H54 (cell line): ENCODE measurements at places on chromosomes 12 and 14.

- no peak for DNase-seq
Observed at GRCh38 chr12:119685375-119685774, 17.4 kb downstream of the PRKAB1 start.

- DNase-seq: no peak
Observed at GRCh38 chr12:72622556-72622955, 350.4 kb downstream of the TRHDE start.

DNA sequence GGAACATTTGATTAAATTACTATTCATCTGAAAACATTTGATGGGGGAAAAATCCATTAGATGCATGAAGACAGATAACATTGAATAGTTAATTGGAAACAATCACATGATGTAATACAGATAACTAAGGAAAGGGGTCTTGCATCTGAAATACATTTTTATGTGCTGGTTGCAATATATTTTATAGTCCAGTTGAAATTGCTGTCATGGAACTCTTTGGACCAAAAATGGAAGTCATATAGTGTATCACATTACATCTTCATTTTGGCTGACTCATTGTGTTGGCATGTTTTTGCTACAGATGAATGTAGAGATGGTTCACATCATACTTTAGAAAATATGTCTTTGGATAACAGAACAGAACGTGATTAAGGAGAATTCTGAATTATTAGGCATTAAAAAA lies 43.0 kb upstream of the GNPNAT1 start:
- no peak for DNase-seq

DNA sequence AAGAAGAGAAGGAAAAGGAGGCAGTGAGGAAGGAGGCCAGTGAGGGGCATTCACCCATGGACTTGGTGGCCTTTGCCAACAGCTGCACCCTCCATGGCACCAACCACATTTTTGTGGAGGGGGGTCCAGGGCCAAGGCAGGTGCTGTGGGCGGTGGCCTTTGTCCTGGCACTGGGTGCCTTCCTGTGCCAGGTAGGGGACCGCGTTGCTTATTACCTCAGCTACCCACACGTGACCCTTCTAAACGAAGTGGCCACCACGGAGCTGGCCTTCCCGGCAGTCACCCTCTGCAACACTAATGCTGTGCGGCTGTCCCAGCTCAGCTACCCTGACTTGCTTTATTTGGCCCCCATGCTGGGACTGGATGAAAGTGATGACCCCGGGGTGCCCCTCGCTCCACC lies 11.4 kb upstream of the SMARCD1 start:
- no peak for DNase-seq

DNA sequence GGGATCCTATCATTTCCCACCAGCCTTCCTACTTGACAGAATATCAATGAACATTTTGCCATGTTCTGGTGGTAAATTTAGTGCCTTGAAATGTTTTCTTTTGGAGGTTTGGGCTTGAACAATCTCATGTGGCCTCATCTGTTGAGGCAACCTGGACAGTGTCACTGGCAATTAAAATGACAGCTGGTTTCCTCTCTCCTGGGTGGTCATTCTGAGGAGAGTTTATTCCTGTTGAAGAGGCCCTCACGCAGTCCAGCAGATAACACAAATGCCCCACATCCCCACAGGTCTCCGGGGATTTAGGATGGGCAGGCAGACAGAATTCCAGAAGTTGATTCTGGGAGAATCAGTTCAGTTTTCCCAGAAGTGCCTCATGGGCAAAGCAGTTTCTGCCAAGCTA lies 41.9 kb downstream of the MMAB start:
- DNase-seq: no peak

DNA sequence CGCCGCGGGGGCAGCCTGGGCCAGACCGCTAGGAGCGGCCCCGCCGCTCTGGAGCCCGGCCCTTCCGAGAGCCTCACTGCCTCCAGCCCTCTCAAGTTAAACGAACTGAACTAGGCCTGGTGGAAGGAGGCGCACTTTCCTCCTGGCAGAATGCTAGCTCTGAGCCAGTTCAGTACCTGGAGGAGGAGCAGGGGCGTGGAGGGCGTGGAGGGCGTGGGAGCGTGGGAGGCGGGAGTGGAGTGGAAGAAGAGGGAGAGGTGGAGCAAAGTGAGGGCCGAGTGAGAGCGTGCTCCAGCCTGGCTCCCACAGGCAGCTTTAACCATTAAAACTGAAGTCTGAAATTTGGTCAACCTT lies 5.3 kb downstream of the LTB4R start:
- no peak for DNase-seq

GRCh38 chr12:121267822-121268221 lies 28.7 kb downstream of the CAMKK2 start:
- DNase-seq: no peak

DNA sequence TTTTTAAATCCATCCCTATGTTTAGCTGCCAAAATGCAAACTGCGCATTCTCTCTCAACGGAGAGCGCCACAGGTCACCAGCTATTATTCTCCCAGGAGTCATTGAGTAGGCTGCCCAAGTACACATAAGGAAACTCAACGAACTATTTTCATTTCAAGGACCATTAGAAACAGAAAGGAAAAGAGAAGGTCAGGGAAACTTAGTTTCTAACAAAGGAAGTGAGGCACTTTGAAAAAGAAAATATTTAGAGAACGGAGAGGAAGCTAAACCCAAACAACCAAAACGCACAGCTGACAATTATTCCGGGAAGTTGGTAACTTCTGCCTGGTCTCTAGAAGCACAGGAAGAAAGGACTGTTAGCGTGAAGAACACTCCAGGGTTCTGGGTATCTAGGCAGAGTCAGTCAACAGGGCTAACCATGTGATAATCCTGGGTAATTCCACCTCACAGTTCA lies 23.5 kb downstream of the GPHB5 start:
- no peak for DNase-seq

- DNase-seq: no peak
Observed at GRCh38 chr14:89007906-89008305, 183.5 kb downstream of the TTC8 start.

DNA sequence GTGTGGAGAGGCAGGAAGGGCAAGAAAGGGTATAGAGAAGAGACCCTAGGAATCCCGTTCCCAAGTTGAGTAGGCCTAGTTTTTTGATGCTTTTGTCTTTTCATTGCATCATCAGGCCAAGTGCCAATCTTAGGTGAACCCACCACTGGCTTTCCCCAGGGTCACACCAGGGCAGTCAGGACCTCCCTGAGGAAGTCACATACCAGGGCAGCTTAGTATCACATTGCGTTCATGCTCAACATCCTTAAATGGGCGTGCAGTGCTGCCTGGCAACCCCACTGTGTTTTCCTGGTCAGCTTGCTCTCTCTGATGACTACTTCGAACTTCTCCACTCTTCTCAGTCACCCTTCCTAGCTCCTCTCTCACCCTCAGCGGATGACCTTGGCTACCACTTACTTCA lies 9.0 kb downstream of the ASIC1 start:
- no peak for DNase-seq

- peak; percentile 41 for DNase-seq
Observed at GRCh38 chr12:121060149-121061001, 21.3 kb upstream of the OASL start.

DNA sequence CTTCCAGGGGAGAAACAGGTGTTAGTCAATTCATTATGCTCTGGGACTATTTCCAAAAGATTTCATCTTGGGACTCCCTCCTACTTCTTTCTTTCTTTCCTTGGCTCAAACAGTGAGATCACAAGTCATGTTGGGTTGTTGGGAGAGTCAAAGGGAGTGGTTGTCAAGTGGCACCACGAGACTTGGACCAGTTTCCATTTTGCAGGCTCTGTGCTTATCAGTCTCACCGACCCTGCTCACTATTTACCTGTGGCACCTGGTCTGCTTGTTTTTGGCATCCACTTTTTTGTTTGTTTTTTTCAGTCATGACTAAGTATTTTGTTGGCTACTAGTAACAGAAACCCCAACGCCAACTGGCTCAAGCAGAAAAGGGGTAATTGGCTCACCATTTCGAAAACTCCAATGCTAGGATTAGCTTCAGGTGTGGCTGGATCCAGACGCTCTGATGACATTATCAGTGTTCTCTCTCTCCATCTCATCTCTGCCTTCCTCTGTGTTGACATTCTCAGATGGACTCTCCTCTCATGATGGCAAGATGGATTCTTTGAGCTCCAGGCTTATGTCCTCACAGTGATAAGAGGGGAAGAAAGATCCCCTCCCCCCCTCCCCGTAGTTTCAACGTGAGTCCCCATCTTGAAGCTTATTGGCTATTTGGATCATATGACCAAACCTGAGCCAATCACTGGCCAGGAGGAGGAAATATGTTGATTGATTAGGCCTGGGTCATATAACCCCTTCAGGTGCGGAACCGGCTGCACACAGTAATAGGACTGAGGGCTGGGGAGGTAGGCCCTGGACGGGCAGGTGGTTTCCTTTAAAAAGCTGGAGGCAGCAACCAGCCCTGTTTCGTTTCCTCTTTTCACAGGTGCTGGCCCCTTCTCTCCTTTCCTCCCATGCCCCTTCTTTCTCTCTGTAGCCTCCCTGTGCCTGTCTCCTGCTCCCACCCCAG lies 84.2 kb downstream of the AACS start:
- no peak for DNase-seq

DNA sequence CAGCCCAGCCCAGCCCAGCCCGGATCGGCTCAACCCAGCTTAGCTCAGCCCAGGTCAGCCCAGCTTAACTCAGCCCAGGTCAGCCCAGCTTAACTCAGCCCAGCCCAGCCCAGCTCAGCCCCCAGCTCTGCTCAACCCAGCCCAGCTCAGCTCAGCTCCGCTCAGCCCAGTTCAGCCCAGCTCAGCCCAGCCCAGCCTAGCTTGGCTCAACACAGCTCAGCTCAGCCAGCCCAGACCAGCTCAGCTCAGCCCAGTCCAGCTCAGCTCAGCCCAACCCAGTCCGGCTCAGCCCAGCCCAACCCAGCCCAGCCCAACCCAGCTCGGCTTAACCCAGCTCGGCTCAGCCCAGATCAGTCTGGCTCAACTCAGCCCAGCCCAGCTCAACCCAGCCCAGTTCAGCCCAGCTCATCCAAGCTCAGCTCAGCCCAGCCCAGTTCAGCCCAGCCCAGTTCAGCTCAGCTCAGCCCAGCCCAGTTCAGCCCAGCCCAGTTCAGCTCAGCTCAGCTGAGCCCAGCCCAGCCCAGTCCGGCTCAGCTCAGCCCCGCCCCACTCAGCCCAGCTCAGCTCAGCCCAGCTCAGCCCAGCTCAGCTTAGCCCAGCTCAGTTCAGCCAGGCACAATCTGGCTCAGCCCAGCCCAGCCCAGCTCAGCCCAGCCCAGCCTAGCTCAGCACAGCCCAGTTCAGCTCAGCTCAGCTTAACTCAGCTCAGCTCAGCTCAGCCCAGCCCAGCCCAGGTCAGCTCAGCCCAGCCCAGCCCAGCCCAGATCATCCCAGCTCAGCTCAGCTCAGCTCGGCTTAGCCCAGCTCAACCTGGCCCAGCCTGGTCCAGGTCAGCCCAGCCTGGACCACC lies 331.7 kb downstream of the TMEM121 start:
- no peak for DNase-seq

GRCh38 chr14:68834816-68835215 lies 41.9 kb upstream of the ZFP36L1 start:
- no peak for DNase-seq

- peak; percentile 75 for DNase-seq
Observed at GRCh38 chr14:92540472-92541048, 27.0 kb downstream of the RIN3 start.

GRCh38 chr14:32908196-32909084 lies 30.2 kb upstream of the NPAS3 start:
- DNase-seq: no peak

DNA sequence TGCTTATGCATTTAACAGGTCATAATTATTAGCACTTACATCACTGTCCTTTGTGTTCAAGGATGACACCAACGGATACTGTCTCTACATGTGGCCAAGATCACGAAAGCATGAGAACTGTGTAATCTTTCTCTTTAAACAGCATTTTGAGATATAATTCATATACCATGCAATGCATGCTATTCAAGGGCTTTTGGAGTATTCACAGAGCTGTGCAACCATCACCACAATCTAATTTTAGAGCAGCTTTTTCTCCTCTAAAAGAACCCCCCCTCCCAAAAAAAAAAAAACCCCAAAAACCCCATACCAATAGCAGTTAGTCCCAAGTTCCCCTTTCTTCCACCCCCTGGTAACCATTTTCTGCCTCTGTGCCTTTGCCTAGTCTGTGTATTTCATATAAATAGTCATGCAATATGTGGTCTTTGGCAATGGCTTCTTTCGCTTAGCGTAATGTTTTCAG lies 60.6 kb downstream of the SPRING1 start:
- no peak for DNase-seq

DNA sequence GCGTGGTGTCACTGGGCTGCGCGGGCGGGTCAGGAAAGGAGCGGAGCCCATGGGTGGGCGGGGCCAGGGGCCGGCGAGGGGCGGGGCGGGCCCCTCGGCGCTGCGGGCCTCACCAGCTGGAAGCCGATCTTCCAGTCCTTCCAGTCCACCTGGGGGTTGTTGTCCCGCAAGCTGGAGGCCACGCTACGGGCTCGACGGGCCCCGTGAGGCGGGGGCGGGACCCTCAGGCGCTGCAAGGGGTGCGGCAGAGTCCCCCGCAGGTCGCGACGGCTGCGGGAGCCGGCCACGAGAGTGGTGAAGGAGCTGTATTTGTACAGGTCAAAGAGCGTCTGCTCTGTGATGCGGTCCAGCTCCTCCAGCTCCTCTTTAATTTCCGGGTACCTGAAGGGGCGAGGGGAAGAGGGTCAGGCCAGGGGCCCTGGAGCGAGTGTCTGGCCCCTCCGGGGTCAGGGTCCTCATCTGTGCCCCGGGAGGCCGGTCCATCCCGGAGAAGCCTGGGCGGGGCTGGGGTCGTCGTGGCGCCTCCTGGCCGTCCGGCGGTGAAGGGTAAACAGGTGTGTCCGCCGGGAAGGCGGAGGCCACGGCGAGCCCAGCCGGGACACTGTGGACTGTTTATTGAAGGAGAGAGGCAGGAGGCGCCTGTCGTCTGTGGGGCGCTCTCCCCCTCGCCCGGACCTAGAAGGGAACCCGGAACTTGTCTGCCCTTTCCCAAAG lies 11.9 kb downstream of the SCNN1A start:
- DNase-seq: peak; percentile 74

DNA sequence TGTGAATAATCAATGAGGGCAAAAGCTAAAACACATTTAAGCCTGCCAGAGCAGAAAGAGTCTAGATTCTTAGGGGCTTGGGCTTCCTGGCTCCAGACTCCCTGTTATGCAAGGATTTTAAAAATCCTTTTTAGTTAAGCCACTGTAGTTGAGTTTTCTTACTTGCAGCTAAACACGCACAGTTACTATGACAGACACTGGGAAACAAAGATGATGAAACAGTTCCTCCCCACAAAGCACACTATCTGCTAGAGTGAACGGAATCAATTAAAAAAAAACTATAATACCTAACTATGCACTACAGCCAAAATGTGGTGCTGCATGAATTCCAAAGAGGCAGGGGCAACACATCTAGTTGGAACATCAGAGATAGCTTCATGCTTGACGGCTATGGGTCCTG lies 28.2 kb downstream of the RPS6KA5 start:
- DNase-seq: no peak

GRCh38 chr14:92563359-92563758 lies 49.8 kb downstream of the RIN3 start:
- DNase-seq: no peak

- no peak for DNase-seq
Observed at GRCh38 chr12:55915482-55915859, 12.2 kb downstream of the PYM1 start.

DNA sequence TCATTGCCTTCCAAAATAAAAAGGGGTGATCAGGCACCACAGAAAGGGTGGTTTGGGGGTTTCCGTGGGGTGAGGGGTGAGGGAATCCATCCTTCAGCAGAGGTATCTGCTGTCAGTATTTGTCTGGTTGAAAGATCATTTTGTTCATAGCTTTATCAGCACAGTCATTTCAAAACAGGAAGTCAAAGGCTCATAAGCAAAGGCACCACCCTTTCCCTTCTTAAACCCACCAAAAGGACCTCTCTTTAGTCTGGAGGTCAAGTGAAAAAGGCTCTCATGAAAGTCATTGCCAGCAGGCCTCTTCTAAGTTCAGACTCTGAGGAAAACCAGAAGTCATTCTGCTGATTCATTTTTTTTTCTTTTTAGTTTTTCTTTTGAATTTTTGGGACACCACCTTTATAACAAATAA lies 6.2 kb downstream of the CHST11 start:
- no peak for DNase-seq
